Nucleus accumbens (tissue), 56 donors: ENCODE measurements at places on chromosomes 5 and 9.

DNA sequence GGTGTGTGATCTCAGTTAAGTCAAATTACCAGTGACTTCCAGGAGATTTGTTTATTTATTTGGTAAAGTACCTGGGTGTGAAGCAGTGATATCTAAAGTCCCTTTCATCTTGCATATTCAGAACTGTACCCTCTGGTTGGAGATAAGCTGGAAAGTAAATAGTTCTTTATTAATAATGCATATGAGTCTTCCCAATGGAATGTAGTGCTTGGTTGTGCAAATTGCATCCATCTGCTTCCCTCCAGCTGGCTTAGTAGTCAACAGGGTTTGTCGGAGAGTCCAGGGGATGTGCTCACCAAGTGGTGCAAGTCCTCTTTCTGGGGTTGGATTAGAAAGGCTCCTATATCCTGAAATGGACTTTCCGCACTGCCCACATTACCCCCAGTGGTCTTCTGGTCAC lies 42.0 kb downstream of the TRPM3 start:
- no peak for DNase-seq

DNA sequence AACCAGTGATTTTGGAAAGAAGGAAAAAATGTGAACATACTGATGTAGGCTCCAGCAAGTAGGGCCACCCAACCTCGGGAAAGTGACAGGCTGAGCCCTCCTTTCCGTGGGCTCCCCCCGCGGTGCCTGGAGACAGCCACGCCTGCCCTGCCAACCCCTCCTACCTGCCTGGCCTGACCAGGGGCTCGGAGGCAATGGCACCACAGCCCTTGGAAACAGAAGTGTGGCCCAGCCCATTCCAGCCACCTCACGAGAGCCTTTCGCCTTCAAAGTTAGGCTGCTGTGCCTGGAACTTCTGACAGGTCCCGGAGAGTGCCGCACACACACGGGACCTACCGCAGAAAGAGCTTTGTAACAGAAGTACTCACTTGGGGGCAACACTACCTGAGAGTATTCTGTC lies 49.5 kb upstream of the LRRC14B start:
- no peak for DNase-seq

- DNase-seq = no peak
Observed at GRCh38 chr5:123545506-123545905, 33.5 kb downstream of the CSNK1G3 start.

GRCh38 chr5:135441350-135441831 lies 5.8 kb downstream of the DCANP1 start:
- no peak for DNase-seq

DNA sequence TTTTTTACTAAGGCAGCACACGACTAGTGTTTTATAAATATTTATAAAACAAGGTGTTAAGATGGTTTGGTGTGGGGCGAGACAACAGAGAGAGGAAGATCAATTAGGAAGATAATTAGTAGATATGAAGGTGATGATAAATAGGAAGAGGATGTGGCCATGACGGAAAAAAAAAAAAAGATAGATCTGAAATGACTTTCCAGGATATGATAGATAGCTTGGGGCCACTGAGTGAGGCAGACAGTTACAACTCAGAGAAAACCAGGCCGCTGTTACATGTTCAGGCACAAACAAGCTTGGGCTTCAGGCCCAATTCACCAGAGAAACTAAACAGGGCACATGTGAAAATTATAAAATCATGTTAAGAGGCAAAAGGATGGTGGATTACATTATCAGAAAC lies 43.2 kb downstream of the KIAA0825 start:
- DNase-seq = no peak

GRCh38 chr9:801399-802071 lies 40.0 kb upstream of the DMRT1 start:
- no peak for DNase-seq

- no peak for DNase-seq
Observed at GRCh38 chr9:96163712-96164111, 138.3 kb downstream of the HSD17B3 start.

DNA sequence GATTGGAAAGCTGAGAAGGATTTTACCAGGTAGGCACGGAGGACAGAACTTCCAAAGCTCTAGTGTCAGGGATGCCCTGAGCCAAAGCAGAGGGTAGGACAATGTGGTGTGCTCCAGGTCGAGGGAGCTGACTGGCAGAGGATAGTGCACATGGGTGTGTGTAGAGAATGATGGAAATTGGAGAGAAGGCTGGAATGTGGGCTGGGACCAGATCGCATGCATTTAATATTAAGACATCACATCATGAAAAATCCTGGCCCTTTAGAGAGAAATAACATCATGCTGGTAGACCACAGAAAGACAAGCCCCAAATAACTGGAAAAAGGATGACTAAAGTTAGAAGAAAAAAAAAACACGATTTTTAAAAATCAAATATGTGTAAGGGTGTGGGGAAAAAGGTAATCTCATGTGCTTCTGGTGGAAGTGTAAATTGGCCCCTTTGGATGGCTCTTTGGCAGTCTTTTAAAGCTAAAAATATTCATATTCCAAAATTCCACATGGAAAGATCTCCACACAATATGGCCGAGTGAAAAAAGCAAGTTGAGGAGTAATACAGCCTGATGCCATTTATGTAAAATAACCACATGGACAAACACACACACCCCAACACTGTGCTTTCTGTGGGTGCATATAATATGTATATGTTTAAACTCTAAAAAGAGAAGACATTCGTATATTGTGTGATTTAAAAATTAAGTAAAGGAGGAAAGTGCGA lies 67.0 kb upstream of the TGFBR1 start:
- no peak for DNase-seq

DNA sequence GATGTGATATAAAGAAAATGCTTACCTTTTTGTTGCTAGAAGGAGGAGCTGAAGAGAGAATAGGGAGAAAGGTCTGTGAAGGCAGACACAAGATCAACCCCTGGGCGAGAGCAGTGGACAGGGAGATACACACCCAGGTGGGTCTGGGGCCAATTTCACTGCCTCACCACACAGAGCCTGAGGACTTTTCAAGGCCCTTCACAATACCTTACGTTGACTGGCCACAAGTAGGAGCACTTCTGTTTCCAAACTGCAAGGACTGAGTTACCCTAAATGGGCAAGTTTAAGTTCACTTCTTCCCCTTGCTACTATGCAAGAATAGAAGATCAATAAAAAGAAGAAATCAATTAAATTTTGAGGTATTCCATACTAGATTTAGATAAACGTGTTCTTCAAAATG lies 174.5 kb upstream of the SLC12A2 start:
- no peak for DNase-seq

DNA sequence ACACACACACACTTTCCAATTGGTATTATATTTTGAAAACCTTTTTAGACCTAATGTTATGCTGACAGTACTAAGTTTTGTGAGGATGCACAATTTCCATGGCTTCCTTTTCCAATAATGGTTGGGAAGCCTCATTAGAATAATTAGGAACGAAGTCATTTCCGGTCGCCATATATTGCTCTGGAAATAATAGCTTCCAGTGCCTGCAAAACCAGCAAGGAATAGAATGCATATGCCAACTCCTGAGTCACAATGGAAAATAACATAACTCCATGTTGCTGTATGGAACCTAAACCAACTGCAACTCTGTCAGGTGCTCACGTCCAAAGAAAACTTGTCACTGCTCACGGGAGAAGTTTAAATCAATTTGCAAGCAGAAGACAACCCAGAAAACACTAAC lies 222.0 kb downstream of the EBF1 start:
- no peak for DNase-seq
